ENCODE measurements at places on chromosomes 6 and 20.
A peak's percentile ranks its signal among the peaks of the same experiment; 100 is the strongest.

DNA sequence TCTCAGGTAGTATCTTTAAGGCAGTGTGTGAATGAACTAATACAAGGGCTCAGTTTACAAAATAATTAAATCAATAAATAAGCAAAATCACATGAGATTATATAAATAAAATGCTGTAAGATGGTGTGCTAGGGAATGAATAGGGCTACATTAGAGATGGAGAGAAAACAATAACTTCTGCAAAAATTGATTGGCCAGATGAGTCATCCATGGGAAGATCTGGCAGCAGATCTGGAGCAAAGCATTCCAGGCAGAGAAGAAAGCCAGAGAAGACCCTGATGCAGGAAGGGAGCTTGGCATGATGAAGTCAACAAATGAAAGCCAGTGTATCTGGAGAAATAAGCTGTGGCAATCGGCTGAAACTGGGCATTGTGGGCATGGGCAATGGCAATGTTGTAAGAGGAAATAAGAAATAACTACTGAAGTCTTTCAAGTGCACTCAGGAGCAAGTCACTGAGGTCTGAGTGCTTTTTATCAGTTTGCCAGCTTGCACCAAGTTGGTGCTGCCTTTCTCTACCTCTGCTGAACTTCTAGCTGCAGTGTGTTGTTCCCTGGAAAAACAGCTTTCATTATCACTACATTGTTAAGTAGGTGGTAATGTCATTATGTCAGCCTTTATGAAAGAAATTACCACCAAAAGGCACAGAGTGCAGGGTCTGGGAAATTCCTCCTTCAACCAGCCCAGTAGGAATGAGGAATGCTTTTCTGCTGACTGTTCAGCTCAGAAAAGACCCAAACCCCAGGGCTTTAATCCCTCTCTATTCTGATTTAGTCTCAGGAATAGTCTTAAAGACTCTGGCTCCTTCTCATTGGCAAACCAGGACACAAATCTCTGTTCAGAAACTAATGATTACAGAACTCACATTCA is 231.6 kb downstream of the HTR1B start:
- no peak for DNase-seq

GRCh38 chr20:36493051-36493800 is 48.1 kb upstream of the MYL9 start:
- DNase-seq = no peak

- DNase-seq = no peak
Observed at GRCh38 chr6:144331491-144331969, 46.4 kb downstream of the UTRN start.

DNA sequence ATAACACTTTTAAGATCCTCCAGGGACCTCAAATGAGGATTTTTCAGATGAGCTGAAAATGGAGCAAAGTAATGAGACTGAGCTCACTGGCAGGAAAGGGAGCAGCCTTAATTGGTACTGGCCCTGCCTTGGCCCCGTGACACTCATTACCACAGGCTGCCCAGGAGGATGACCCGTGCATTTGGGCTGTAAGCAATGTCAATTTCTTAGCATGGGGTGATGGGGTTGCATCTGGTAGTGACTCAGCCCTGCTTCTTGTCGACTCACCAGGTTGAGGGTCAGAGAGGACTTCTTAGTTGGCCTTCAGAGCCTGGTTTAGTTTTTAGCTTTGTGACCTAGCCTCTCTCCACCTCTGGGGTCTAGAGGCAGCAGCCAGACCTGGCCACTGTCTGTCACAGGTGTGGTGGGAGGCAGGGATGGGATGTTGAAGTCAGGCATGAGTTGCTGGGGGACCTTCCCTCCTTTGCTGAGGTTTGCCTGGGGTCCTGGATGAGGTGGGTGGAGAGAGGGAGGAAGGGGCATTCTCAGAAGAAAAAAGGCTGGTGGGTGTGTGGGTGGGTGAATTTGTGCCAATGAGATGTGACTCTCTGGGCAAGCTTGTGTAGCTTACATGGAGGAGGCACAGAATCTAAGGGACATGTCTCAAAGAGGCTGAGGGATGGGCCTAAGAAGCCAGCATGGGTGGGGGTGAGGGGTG is 25.9 kb upstream of the EPB41L1 start:
- peak; percentile 50 for DNase-seq

- DNase-seq = no peak
Observed at GRCh38 chr6:52515219-52515960, 61.5 kb downstream of the TRAM2 start.

- DNase-seq = no peak
Observed at GRCh38 chr6:44527583-44528369, 140.3 kb downstream of the CDC5L start.

DNA sequence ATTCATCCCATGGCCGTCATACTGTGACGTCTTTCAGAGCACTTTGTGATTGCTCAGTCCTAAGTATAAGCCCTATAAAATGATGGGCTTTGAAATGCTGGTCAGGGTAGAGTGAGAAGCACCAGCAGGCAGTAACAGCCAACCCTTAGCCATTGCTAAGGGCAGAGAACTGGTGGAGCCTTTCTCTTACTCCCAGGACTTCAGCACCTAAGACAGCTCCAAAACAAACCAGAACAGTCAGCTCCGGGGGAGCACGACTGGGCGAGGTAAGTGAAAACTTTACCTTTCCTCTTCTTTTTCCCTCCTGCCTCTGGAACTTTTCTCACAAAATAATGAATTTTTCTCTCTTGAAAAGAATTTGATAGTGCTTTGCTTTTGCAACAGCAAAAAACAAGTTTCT is at the start of gene VIP:
Gene VIP (plus strand): TSS at position 104 of the 400 bp plus-strand sequence. CDS start 1,381 bp downstream, outside the sequence.
- DNase-seq = peak; percentile 59

GRCh38 chr20:41480054-41480770 is 113.6 kb upstream of the EMILIN3 start:
- peak; percentile 17 for DNase-seq

- no peak for DNase-seq
Observed at GRCh38 chr6:132932588-132932987, 118.2 kb downstream of the RPS12 start.

DNA sequence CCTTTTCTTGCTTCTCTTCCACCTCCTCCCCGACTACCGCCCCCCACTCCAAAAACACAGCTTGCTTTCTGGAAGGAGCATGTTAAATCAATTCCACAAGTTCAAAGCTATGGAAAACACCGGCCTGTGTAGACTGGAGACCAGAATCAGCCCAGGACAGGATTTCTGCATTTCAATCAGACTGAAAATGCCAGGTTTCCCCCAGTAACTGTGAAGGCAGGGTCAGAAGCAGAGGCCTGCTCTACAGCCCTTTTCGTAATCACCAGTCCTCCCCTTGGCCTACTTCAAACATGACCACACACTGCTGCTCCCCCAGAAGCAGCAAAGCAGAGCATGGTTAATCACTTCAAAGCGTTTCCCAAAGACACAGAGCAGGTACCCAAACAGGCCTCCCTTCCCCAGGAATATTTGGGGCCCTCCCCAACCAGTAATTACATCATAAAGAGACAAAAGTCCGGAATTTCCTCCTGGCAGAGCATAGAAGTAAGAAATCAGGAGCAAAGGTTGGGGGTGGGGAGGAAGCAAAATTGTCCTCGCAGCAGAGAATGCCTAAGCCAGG is 38.4 kb downstream of the ZMYND8 start:
- DNase-seq = peak; percentile 54

DNA sequence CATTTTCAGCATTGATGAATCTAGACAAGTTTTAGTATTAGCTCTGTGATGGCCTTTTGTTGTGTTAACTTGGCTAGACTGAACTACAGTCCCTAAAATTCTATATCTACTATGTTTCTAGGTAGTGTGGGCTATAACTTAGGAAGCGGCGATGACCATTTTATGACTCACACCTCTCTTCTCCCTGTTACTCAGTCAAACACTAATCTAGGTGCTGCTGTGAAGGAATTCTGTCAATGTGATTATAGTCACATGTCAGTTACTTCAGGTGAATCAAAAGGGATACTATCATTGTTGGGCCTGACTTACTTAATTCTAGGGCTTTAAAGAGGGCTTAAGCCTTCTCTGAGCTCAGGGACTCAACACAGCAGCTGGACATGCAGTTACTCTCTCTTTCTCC is 691.5 kb upstream of the MAP3K7 start:
- no peak for DNase-seq

DNA sequence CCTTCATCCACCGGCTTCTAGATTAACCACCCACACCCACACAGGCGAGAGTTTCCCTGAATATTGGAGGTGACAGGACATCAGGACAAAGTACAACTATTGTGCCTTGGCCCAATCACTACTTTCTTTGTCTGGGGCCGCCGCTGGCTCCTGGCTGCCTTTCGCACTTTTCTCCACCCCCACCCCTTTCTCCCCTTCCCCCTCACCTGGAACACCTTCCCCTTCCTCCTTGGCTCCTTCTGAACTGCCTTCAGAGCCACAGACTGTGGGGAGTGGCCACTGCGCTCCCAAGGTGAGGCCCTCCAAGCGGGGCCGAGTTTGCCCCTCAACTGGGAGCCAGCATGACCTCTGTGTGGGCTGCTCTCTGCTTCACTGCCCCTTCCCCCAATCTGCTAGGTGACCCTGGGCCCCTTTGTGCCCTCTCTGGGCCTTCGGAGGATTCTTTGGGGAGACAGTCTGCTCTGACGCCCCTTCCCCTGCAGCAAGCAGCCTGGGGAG is 3.0 kb upstream of the VEGFA start:
- DNase-seq = no peak

GRCh38 chr20:7180256-7181045 is 413.0 kb downstream of the BMP2 start:
- no peak for DNase-seq

GRCh38 chr6:43628393-43629103 is 516 bp downstream of the GTPBP2 start:
- peak; percentile 67 for DNase-seq

GRCh38 chr6:36383606-36384005 is 3.9 kb downstream of the ETV7 start:
- DNase-seq = no peak

- DNase-seq = peak; percentile 78
Observed at GRCh38 chr6:158654960-158655489, 5.2 kb downstream of the SYTL3 start.

DNA sequence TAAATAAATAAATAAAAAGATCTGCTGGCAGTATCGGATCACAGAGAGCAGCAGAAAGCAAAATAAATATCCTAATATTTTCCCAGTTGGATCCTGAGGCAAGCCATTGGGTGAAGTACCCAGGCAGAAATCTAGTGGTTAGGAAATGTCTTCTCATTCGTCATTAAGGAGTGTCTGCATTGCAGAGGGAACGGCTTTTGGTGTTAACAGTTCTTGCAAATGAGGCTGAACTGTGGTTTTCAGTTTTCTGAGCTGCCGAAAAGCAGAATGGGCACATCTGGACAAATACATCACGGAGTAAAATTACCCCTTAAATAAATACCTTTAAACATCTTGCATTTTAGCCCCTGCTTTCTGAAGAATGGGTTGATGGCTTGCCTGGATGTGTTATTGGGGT is 82.3 kb upstream of the MPC1 start:
- DNase-seq = no peak

DNA sequence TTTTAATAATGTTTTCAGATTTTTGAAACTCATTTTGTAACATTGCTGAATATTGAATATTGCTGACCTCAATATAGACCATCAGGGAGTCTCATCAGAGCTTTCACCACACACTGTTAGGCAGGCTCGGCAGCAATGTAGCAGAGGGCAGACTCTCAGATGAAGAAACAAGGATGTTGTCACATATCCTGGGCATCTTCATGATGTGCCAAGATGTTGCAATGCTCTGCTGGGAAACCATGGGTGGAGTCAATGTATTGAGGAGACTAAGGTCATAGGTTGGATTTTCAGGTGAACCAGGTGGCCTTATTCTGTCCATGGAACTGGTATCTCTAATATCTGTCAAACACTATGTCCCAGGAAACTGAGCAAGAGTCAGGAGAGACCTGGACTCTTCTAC is 27.3 kb downstream of the NR2E1 start:
- DNase-seq = no peak

DNA sequence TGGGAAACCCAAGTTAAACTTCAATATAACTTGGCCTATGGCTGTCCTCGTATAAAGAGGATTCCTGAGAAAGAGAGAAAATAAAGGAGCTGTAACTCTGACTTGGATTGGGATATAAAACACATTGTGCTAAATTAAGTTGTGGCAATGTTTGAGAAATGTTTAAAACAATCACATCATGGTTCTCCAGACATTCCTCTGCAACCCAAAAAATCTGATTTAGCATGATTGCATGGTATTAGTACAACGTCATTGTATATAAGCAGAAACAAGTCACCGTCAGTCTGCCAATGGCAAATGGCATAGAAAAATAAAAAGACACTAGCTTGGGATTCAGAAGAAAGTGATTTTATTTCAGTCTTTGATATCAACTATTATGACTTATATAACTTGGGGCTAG is 140.2 kb upstream of the FAM83B start:
- DNase-seq = no peak

DNA sequence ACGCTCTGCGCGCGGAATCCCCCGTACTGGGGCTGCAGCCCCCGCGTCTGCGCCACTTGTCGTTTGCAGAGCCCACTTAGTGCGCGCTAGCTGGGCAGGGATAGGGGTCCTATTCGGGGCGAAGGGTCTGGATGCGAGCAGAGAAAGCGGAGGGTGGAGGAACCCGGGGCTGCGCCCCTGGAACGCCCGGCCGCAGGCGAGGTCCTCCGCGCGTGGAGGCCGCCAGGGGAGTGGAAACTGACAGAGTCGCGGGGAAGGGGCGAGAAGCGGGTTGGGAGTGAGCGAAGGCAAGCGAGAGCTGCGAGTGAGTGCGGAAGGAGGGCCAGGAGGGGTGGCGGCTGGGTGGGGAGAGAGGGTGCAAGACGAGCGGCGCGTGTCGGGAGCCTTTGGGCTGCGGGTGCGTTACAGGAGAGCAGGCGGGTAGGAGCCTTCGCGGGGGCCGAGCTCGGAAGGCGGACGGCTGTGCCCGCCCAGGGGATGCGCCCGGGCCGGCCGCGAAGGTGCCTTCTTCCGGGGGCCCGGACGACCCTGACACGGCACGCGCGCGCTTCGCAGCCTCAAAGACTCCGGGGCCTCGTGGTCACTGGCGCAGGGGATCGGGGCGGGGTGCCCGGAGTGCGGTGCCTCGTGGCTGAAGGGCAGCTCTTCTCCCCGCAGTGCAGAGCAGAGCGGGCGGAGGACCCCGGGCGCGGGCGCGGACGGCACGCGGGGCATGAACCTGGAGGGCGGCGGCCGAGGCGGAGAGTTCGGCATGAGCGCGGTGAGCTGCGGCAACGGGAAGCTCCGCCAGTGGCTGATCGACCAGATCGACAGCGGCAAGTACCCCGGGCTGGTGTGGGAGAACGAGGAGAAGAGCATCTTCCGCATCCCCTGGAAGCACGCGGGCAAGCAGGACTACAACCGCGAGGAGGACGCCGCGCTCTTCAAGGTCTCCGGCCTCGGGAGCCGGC is 1.2 kb downstream of the IRF4 start:
- peak; percentile 2 for DNase-seq

DNA sequence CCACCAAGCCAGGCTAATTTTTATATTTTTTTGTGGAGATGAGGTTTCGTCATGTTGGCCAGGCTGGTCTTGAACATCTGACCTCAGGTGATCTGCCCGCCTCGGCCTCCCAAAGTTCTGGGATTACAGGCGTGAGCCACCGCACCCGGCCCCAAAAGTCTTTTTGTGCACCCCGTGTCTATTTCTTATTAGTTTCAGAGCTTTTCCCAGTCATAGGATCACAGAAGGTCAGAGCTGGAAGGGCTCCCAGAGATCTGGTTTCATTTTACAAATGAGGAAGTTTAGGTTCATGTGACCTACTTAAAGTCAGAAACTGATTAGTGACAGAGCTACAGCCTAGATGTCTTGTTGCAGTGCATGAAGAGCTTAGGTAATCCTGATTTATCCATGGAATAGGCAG is 1.6 kb upstream of the OGFRL1 start:
- peak; percentile 44 for DNase-seq
